NCI-H1417 treated with DMSO at 0.1 percent for 48 hours (cell line): ENCODE measurements at places on chromosomes 16 and 17.

DNA sequence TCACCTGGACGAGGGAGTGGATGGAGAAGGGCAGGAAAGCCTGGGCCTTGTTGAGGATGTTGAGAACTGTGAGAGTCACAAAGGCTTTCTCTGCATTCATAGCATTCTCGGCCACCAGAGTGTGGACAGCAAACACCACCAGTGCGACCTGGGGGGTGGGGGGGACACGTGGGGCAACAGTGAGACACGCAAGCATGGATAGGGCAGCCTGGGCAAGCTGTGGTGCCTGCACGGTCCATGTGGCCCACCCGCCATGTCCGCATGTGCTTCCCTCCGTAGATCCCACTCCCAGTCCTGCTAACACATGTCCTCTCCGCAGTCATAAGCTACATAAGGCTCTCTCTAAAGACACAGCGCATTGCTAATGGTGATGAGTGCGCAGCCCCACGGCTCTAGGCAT lies 34.5 kb downstream of the ABCC6 start:
- no peak for DNase-seq

GRCh38 chr17:78939615-78940014 lies 14.4 kb upstream of the TIMP2 start:
- DNase-seq, result no peak

DNA sequence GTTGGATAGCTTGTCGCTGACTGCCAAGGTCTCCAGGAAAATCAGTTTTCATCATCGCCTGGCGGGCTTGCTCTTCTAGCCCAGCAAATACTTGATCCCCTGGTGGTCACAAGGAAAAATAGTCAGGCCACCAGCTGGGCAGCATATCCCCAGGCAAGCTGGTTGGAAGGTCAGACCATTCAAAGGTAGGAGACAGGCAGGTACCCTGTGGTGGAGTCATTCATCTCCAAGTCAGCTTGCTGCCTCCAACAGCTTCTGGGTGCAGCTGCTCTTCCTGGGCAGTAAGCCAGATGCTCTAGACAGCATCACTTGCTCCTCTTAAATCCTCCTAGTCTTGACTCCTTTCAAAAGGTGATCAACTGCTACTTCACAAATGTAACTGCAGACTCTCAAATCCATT lies 16.0 kb downstream of the ZNF821 start:
- no peak for DNase-seq

DNA sequence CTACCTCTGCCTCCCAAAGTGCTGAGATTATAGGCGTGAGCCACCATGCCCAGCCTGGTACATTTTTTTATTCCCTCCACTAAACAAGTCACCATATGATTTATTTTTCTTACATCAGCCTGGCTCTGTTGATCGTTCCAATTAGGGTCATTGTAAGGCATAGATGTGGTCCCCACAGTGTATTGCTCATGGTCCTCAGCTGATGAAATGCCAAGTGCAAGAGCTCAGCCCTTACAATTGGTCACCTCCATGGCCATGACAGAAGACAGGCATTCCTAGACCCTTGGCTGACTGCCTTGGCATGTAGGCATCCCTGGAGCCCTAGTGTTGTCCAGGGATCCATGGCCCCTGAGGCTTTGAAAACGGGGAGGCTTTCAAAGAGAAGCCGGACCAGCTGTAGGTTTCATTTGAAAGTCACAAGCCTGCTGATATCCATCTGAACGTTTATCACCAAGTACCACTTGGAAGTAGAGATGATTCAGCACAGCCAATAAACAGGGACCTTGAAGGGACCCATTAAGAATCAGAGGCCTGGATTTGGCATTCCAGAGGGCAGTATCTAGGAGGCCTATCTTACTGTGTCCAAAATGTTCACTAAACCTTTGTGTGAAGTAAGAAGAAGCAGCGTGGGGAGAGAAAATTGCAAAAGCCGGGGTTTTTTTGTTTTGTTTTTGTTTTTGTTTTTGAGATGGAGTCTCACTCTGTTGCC lies 20.6 kb upstream of the PRKCA start:
- DNase-seq, result no peak

GRCh38 chr16:2795395-2796143 lies 2.7 kb upstream of the PRSS41 start:
- no peak for DNase-seq

DNA sequence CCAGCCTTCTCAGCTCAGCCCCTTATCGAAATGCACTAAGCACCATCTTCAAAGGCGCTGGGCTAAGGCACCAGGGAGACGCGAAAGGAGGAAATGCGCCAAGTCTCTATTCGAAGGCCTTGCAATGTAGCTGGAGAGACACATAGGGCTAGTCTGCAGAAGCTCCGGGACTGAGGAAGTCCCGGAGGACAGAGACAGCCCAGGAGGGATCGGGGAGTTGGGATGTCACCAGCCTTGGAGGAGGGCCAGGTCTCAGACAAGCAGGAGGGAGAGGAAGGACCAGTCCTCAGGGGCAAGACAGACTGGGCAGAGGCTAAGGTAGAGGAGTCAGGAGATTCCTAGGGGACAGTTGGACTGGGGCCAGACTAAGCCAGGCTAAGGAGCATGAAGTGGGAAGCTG lies 8.5 kb downstream of the C17orf100 start:
- DNase-seq, result no peak

GRCh38 chr16:31130336-31130891 lies 5.1 kb downstream of the PRSS8 start:
- no peak for DNase-seq

- no peak for DNase-seq
These were observed 27.6 kb upstream of the AATK start for GRCh38 chr17:81193470-81194224.

- no peak for DNase-seq
These were observed 46.7 kb upstream of the MAP3K14 start for GRCh38 chr17:45363498-45363897.

DNA sequence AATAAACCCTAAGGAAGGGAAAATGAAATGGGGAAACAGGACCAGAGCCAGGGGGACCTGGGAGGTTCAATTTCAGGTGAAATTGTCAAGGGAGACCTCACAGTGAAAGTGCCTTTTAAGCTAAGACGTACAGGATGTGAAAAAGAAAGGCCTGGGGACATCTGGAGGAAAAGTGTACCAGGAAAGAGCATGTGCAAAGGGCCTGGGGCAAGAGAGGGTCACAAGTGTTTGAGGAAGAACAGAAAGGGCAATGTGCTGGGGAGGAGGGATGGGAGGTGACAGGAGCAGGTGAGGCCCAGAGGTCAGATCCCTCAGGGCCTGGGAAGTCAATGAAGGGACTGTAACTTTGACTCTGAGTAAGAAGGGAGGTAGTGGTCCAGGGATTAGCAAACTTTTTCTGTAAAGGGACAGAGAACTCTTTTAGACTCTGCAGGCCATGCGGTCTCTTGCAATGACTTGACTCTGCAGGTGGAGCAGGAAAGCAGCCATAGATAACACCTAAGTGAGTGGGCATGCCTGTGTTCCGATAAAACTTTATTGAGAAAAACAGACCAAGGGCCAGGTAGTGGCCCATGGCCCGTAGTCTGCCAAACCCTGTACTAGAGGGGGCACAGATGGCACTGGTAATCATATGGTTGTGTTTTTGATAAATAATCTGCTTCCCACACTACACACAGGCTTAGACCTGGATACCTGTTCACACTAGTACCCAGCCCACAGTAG lies 93.8 kb downstream of the LITAF start:
- DNase-seq, result no peak

DNA sequence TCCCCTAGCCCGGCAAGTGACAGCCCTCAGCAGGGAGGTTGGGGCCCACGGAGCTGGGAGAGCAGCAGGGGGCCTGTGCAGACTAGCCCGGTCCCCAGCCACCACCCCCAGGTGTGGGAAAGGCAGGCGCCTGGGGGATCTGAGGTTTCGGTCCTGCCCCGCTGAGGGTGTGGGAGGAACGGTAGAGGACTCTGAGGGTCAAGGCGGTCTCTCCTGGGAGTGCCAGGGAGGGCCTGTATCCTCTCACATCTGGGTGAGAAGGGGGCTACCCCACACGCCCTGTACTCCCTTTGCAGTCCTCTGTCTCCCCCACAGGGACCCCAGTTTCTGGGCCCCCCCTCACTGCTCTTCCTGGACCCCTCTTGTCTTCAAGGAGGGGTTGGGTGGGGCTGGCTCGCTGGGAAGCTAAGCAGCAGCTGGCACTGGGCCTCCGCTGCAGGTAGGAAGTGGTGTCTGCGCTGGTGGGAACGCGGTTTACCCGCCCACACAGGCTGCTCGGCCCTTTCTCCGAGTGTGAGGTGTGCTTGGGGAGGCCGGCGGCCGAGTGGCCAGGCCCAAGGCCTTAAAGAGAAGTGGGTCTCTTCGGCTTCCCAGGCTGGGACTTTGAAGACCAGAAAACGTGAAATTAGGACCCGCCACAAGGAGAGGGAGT lies 15.4 kb downstream of the CD7 start:
- no peak for DNase-seq

GRCh38 chr17:41325611-41326010 lies 10.1 kb upstream of the KRTAP17-1 start:
- DNase-seq, result no peak
